ENCODE measurements at places on chromosomes 7 and 10. TPM values are rescaled to one million over a fixed set of nuclear protein-coding genes. Genes with fewer than 3 reads are reported as not detected.

Gene LRRD1
- total RNA-seq: under 0.01 TPM

Gene CPA5
- total RNA-seq: not detected

Gene PTPN20
- total RNA-seq: 1.2 TPM

Gene SLC29A4
- 2.6 TPM for total RNA-seq

Gene CALCR
- total RNA-seq: not detected

Gene PITRM1
- 59.9 TPM for total RNA-seq

Gene CPA4
- 0.32 TPM for total RNA-seq

Gene FAM107B
- total RNA-seq: 112 TPM

Gene COL28A1
- total RNA-seq: not detected

Gene MACC1
- not detected for total RNA-seq

Gene MRLN
- not detected for total RNA-seq

Gene NPC1L1
- not detected for total RNA-seq

Gene FAM241B
- not detected for total RNA-seq

Gene LRMDA
- 0.46 TPM for total RNA-seq

Gene RARRES2
- not detected for total RNA-seq

Gene CLRN3
- not detected for total RNA-seq

Gene CCDC126
- 14.4 TPM for total RNA-seq

Gene HABP2
- total RNA-seq: not detected

Gene VSTM4
- under 0.01 TPM for total RNA-seq

Gene FFAR4
- total RNA-seq: not detected

Gene GPR37
- total RNA-seq: 1.2 TPM

Gene CCNY
- 59.8 TPM for total RNA-seq

Gene EVX1
- total RNA-seq: not detected

Gene CYP2C19
- total RNA-seq: not detected

Gene CDHR3
- 0.91 TPM for total RNA-seq

Gene EPHA1
- not detected for total RNA-seq

Gene NUTM2B
- total RNA-seq: 0.15 TPM

Gene PCDH15
- total RNA-seq: 0.30 TPM

Gene NRBF2
- total RNA-seq: 23.7 TPM

Gene PNLIP
- not detected for total RNA-seq

Gene SCIN
- total RNA-seq: 0.15 TPM

Gene LBX1
- not detected for total RNA-seq

Gene CHST15
- total RNA-seq: 15.5 TPM

Gene DLX5
- not detected for total RNA-seq

Gene SPDYE8
- not detected for total RNA-seq

Gene SEMA3E
- not detected for total RNA-seq
